ENCODE measurements at places on chromosomes 6 and 20. TPM values are rescaled to one million over a fixed set of nuclear protein-coding genes. Genes with fewer than 3 reads are reported as not detected.

RAB44 gene
- total RNA-seq: 0.14 TPM

DNA sequence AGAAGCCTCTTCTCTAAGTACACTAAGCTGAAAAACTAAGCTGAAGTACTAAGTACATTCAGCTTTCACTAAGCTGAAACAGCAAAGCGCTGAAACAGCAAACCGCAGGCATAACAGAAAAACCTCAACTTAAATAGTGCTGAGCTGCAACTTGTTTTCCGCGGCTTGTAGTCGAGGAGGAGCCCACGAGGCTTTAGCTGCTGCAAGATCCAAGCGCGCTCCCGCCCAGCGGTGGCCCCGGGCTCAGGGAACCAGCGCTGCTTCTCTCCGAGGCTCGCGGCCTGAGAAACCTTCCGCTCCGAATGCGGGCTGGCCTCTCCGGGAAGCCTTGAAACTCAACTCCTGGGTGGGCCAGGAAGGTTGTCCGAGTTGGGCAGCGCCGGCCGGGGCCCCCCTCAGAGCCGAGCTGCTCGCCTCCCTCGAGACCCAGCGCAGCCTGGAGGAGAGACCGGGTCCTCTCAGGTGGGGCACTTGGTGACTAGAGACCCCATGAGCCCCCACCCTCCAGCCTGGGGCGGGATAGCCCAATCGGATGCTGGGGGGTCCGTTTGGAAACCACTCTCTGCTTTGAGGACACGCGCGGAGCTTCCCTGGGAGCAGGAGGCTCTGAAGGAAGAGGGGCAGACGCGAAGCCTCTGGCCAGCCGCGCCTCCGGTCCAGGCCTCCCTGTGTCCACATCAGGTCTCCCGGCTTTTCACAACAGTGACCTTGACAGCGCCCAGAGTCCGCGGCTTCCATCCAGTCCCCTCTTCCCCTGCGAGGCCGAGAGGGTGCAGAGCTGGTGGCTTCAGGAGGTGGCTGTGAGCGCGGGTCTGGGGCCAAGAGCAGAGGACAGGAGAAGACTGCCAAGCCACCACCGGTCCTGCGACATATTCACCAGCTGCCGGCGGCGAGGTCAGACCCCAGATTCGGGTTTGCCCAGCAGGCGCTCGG, 38.1 kb upstream of the HLA-E start:
- peak; percentile 77 for DNase-seq

CAPN11 gene
- not detected for total RNA-seq

- no peak for DNase-seq
Observed at GRCh38 chr20:32089637-32090362, 19.7 kb upstream of the TM9SF4 start.

LPA gene
- total RNA-seq: not detected

DNA sequence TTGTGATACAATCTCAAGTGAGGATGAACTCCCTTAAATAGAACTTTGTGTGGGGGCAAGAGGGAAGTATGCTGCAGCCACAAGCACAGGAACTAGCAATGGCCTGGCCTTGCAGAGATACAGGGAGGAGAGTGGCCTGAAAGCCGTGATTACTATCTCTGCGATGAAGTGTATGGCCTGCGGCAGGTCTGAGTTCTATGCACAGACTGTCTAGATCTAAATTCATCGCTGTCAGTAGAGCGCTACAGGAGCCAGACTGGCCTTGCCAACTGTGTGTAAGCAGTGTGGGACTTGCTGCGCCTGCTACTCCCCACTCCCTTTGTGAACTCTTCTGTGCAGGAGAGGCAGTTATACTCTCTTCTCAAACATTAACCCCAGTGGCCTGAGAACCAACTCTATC, 997.0 kb downstream of the GRIK2 start:
- no peak for DNase-seq

RAMACL gene
- 1.3 TPM for total RNA-seq

DNA sequence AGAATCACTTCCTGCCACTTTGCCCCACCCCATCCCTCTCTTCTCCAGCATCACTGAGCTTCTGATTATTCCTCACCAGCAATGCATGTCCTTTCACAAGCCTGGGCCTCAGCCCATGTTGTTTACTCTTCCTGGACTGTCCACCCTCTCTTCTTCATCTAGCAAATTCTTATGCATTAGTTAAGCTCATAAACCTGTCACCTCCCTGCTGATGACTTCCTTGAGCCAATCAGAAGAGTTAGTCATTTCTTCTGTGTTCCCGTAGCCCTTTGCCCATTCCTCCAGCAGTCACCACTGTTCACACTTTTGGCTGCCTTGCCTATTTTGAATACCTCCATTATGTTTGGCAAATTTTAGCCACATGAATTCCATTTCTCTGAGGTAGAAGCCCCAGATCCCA, 4.1 kb upstream of the CRYBG1 start:
- no peak for DNase-seq

DNA sequence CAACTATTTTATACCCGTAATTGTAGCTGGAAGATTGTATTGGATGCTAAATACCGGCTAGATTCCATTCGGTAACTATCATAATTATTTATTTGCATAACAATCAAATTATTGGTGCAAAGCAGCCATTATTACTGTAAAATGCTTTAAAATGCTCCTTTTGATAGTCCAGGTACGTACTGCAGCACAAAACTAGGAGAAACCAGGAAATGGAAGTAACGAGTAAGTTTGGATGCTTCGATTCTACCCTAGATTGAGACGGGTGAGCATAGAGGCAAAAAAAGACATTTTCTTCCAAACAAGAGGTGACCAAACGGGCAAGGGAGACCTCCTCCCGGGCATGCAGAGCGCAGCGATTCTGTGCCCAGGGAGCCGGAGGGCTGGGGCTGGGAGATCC, 469 bp upstream of the XRN2 start:
- no peak for DNase-seq

SHLD1 gene
- total RNA-seq: 2.9 TPM

- peak; percentile 31 for DNase-seq
Observed at GRCh38 chr20:2140561-2140960, 38.9 kb downstream of the STK35 start.

GRCh38 chr6:165662749-165663376, at the start of gene PDE10A:
TSS of gene PDE10A (minus strand) at chr6:165663241. CDS start at chr6:165662811, 430 bp downstream.
- no peak for DNase-seq

PGM3 gene
- 151 TPM for total RNA-seq

HAO1 gene
- total RNA-seq: 0.20 TPM

TFAP2A gene
- 2.1 TPM for total RNA-seq

DNA sequence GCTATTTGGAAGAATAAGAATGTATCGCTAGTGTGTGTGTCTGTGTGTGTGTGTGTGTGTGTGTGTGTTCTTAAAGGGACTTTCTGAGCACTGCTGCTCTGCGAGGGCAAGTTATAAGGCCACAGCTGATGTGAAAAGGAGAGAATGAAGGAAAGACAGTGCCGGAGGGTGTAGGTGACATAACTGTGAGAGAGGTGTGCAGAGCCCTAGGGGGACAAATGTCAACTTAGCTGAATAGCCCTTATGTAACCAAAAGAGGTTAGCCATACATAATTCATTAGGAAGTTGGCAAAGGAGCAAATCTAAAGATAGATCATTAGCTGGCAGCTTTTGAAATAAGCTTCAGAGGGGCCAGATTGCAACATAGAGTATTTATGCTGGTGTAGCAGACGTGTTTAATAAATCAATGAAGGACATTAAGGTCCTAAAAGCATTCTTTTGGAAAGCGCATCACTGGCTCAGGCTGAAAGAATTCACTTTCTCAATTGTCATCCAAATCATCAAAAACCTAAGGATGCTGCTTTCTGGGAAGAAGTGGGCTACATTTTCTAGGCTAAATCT, 81.0 kb downstream of the NDUFAF5 start:
- peak; percentile 23 for DNase-seq

C6orf58 gene
- not detected for total RNA-seq

TREM1 gene
- total RNA-seq: 0.20 TPM

GRCh38 chr6:23601811-23602345, 524.1 kb upstream of the NRSN1 start:
- DNase-seq: no peak

HRH3 gene
- 0.07 TPM for total RNA-seq
